Cardiac muscle cell (in vitro differentiated cells and primary cell): ENCODE measurements at places on chromosomes 2 and 18.
A peak's percentile ranks its signal among the peaks of the same experiment; 100 is the strongest.

DNA sequence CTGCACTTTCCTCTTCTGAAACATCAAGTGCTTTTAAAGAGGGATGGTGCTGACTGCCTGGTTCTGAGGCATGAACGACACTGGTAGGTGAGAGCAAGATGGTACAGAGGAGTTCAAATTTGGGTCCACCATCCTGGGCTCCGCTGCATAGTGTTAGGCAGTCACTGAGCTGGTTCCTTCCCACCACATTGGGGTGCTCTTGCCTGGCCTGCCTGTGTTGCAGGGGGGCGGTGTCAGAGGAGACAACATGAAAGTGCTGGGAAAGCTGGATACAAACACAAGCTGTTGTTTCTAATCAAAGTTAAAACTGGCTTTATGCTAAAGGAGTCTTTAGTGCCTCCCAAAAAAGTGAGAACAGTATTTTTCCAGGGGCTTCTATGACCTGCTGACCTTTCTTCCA is 258.1 kb downstream of the GBX2 start:
- no peak for DNase-seq

GRCh38 chr18:79798346-79798998 is 734 bp downstream of the KCNG2 start:
- no peak for DNase-seq

- DNase-seq = no peak
Observed at GRCh38 chr2:60091894-60092293, 461.6 kb downstream of the BCL11A start.

DNA sequence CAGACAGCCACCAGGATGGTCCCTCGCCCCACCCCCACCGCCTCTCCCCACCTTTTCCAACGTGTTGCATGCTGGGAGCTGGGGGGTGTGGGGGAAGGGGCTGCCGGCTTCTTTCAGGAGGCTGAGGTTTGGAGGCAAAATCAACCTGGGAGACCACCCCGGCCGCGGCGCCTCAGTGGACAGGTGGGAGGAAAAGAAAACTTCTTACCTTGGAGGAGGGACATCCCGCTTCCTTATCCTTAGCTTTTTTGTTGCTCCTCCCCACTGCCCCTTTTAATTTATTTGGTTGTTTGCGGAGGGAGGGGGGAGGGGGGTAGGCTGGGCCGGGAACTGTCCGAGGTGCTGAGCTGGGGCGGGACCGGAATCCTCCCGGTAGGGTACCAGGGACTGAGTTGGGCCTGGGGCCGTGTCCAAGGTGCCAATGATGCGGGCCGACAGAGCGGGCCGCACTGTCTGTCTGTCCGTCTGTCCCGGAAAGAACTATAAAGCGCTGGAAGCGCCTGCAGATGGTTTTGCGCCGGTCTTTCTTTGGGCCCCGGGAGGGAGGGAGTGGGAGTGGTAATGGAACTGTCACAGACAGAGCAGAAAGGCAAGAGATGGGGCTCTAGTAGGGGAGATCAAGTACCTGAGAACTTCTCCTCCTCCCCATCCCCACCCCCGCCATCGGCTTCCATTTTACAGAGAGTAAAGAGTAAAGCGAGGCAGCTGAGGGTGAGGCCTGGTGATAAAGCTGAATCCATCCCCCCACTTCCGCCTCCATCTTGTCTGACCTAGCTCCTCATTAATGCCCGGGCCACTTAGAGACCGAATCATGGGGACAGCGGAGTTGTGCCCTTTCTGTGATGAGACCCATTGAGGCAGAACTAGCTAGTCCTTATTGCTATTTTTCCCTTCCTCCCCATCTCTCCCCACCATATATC is 2.4 kb downstream of the CDK5R2 start:
- DNase-seq = peak; percentile 59

- DNase-seq = no peak
Observed at GRCh38 chr2:59461127-59461526, 1092.3 kb downstream of the BCL11A start.

- DNase-seq = no peak
Observed at GRCh38 chr2:217326238-217327022, 466.6 kb upstream of the TNP1 start.

DNA sequence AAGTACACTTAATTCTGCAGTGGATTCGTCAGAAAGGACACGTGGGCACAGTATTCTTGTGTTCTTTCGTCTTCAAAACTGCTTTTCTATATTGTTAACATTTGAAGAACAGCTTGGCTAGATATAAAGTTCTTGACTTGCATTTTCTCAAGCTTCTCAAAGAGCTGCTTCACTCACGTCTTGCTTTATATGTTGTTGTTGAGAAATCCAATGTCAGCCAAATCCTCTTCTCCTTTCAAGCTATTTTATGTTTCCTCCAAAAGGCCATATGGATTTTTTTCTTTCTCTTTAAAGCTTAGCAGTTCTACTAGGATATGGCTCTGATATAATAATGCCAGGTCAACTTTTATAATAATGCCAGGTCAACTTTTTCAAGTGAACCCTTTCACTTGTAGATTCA is 65.5 kb upstream of the CYP1B1 start:
- no peak for DNase-seq
